ENCODE measurements at places on chromosomes 6 and 20.

GRCh38 chr20:828987-829386 is 4.5 kb upstream of the FAM110A start:
- no peak overlapping the region for H3K27ac ChIP-seq
- H3K36me3 ChIP-seq, result no peaks in the 10 kb centered on the region
- no peaks in the 10 kb centered on the region for H3K27me3 ChIP-seq
- H3K4me3 ChIP-seq, result no peak overlapping the region
- no peak for ATAC-seq
- no peaks in the 10 kb centered on the region for H3K4me1 ChIP-seq

- peak; percentile 91 for ATAC-seq
- peak overlapping the region; percentile 31 for H3K27ac ChIP-seq
- H3K4me3 ChIP-seq, result no peak overlapping the region
- H3K4me1 ChIP-seq, result no peaks in the 10 kb centered on the region
These were observed 49.9 kb upstream of the TMEM30A start for GRCh38 chr6:75334266-75335040.

DNA sequence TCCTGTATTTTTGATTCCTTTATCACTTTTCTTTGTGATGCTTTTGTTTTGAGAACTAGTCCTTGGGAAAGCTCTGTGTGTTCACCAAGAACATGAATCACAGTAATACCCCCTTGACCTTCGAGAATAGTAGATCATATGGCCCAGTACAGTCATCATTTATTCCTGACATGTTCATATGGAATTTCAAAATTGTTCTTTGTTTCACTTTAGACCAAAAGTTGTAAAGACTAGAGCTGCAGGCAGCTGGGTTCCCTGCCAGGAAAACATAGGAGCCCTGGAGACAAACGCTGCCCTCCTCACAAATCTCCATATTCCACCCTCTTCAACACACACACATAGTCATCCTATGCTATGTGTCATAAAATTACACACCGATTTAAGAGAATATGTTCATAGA is 621.2 kb upstream of the EYS start:
- H3K27me3 ChIP-seq, result no peaks in the 10 kb centered on the region
- no peak overlapping the region for H3K27ac ChIP-seq
- no peaks in the 10 kb centered on the region for H3K4me1 ChIP-seq

- H3K27me3 ChIP-seq, result no peaks in the 10 kb centered on the region
- no peaks in the 10 kb centered on the region for H3K36me3 ChIP-seq
- ATAC-seq, result no peak
- no peaks in the 10 kb centered on the region for H3K4me1 ChIP-seq
These were observed 60.3 kb upstream of the DEK start for GRCh38 chr6:18324706-18325042.

GRCh38 chr20:380763-381580 is 412 bp downstream of the TRIB3 start:
- H3K27me3 ChIP-seq, result peaks cover 31% of the 10 kb centered on the region
- H3K4me3 ChIP-seq, result peak overlapping the region; percentile 27
- no peaks in the 10 kb centered on the region for H3K4me1 ChIP-seq
- no peaks in the 10 kb centered on the region for H3K36me3 ChIP-seq

DNA sequence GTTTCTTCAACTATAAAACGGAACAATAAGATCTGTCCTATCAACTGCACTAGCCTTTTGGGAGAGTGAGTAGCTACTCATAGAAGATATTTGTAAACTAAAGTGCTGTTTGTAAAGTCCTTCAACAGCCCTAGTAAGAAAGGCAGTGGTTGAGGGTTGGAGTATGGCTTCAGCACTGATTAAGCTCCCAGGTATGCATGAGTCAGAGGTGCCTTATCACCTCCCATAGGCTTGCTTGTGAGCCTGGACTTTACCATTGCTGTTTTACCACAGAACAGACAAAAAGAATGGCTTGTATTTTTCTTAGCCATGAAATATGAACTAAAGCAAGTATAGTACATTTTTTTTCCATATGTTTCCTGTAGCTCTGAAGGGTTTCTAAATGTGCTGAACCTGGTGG is 44.1 kb downstream of the SAMD3 start:
- no peak overlapping the region for H3K27ac ChIP-seq
- ATAC-seq, result no peak
- H3K4me1 ChIP-seq, result no peaks in the 10 kb centered on the region
- H3K36me3 ChIP-seq, result no peaks in the 10 kb centered on the region

DNA sequence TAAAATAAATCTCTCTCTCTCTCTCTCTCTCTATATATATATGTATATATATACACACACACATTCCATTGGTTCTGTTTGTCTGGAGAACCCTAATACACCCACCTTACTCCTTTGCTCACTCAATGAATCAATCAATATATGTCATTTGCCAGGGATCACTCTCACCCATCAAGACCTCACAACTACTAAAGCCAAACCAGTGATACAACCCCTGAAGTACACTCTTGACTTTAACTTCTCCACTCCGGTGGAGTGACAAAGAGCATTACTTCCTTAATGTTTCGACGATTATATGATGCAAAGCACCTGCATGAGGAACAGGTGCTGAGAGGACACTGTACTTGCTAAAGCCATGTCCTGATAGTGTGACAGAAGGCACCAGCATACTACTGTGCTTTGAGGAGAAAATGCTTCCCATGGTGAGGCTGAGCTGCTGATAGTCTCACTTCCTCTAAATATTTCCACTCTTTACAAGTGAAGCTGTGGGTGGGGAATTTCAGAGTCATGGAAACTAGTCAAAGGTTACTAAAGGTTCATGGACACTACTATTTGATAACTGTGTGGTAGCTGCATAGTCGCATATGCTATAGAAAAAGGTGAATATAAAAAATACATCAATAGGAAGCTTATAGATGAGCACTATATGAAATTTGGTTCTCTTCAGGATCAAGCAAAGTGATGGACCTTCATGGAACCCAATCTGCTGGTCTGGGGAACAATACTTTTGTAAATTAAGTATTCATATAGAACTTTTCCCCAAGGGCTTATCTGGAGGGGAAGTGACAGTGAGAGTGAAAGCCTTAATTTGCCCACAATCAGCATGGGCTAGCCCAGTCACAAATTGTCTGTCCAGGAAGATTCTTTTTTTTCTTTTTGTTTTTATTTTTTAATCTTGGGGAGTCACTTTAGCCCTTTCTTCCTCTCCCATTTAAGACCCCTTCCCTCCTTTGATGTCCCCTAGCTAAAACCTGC is 141.9 kb upstream of the NEDD9 start:
- ATAC-seq, result peak; percentile 32
- no peaks in the 10 kb centered on the region for H3K27me3 ChIP-seq
- no peaks in the 10 kb centered on the region for H3K36me3 ChIP-seq
- H3K4me1 ChIP-seq, result no peaks in the 10 kb centered on the region
- H3K4me3 ChIP-seq, result no peak overlapping the region
- H3K27ac ChIP-seq, result no peak overlapping the region

GRCh38 chr6:106077170-106077569 is 9.0 kb upstream of the PRDM1 start:
- H3K4me1 ChIP-seq, result no peaks in the 10 kb centered on the region
- H3K4me3 ChIP-seq, result no peak overlapping the region
- no peak overlapping the region for H3K27ac ChIP-seq
- H3K36me3 ChIP-seq, result no peaks in the 10 kb centered on the region
- ATAC-seq, result no peak

GRCh38 chr6:141981190-141981589 is 151.5 kb upstream of the GJE1 start:
- no peaks in the 10 kb centered on the region for H3K27me3 ChIP-seq
- ATAC-seq, result no peak
- H3K4me3 ChIP-seq, result no peak overlapping the region

DNA sequence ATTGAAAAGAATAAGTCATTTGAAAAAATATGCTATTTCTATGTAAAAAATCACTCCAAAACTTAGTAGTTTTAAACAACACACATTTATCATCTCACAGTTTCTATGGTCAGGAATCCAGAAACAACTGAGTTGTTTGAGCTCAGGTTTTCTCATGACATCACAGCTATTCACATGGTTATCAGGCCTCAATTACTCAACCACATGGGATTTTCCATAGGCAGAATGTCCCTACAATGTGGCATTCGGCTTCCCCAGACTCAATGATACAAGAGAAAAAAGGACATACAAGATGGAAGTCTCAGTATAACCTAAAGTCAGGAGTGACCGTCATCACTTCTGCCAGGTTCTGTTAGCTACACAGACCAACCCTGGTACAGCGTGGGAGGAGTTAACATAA is 3.4 kb upstream of the SLC35D3 start:
- ATAC-seq, result no peak
- H3K27ac ChIP-seq, result no peak overlapping the region
- H3K36me3 ChIP-seq, result no peaks in the 10 kb centered on the region
- H3K4me1 ChIP-seq, result peaks cover 34% of the 10 kb centered on the region

DNA sequence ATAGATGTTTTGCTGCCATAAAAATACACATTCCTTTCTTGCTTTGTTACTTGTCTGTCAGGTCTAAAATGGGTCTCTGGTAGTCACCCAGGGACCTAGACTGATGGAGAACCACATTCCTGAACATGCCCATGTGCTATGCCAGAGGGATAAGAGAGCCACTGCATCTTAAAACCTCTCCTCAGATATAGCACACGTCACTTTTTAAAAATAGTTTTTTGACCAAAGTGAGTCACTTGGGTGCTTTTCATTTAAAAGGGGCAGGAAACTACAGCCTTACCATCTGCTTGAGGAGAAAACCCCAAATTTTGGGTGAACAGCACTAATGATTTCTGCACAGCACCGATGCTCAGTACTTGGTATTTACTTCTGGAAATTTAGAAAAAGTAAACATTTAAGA is 197.8 kb downstream of the OGFRL1 start:
- no peaks in the 10 kb centered on the region for H3K36me3 ChIP-seq
- no peak overlapping the region for H3K27ac ChIP-seq
- no peak overlapping the region for H3K4me3 ChIP-seq
- peaks cover 9% of the 10 kb centered on the region for H3K4me1 ChIP-seq
- no peaks in the 10 kb centered on the region for H3K27me3 ChIP-seq

GRCh38 chr6:167932468-167933276 is 64.8 kb upstream of the KIF25 start:
- no peak for ATAC-seq
- H3K4me3 ChIP-seq, result no peak overlapping the region
- no peak overlapping the region for H3K27ac ChIP-seq
- H3K27me3 ChIP-seq, result no peaks in the 10 kb centered on the region
- no peaks in the 10 kb centered on the region for H3K4me1 ChIP-seq

GRCh38 chr6:50539447-50539846 is 173.9 kb upstream of the TFAP2D start:
- no peaks in the 10 kb centered on the region for H3K36me3 ChIP-seq
- H3K27me3 ChIP-seq, result no peaks in the 10 kb centered on the region
- no peak for ATAC-seq
- H3K27ac ChIP-seq, result no peak overlapping the region
- no peaks in the 10 kb centered on the region for H3K4me1 ChIP-seq

DNA sequence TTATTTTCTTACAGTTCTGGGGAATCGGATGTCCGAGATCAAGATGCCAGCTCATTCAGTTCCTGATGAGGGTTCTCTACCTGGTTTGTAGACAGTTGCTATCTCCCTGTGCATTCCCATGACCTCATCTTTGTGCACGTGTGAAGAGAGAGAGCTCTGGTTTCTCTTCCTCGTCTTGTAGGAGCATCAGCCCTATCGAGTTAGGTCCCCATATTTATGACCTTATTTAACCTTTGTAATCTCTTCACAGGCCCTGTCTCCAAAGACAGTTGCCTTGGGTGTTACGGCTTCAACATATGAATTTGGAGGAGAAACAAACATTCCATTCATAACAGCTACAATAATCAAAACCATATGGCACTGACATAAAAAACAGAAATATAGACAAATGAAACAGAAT is 455.3 kb downstream of the HACE1 start:
- no peaks in the 10 kb centered on the region for H3K36me3 ChIP-seq
- H3K4me1 ChIP-seq, result no peaks in the 10 kb centered on the region
- H3K27me3 ChIP-seq, result no peaks in the 10 kb centered on the region

- no peaks in the 10 kb centered on the region for H3K27me3 ChIP-seq
- no peak overlapping the region for H3K27ac ChIP-seq
- no peaks in the 10 kb centered on the region for H3K36me3 ChIP-seq
- H3K4me3 ChIP-seq, result no peak overlapping the region
These were observed 155.3 kb upstream of the EYA4 start for GRCh38 chr6:133085896-133086295.

GRCh38 chr6:78909391-78909790 is 42.0 kb downstream of the IRAK1BP1 start:
- ATAC-seq, result peak; percentile 34
- no peak overlapping the region for H3K27ac ChIP-seq
- peaks cover 14% of the 10 kb centered on the region for H3K4me1 ChIP-seq
- H3K27me3 ChIP-seq, result no peaks in the 10 kb centered on the region
- peaks cover under 1% of the 10 kb centered on the region for H3K36me3 ChIP-seq
- H3K4me3 ChIP-seq, result no peak overlapping the region

GRCh38 chr6:137849981-137850714 is 16.9 kb upstream of the TNFAIP3 start:
- peak overlapping the region; percentile 42 for H3K27ac ChIP-seq
- no peak overlapping the region for H3K4me3 ChIP-seq
- H3K4me1 ChIP-seq, result peaks cover 27% of the 10 kb centered on the region
- H3K36me3 ChIP-seq, result no peaks in the 10 kb centered on the region
- no peak for ATAC-seq
- no peaks in the 10 kb centered on the region for H3K27me3 ChIP-seq

DNA sequence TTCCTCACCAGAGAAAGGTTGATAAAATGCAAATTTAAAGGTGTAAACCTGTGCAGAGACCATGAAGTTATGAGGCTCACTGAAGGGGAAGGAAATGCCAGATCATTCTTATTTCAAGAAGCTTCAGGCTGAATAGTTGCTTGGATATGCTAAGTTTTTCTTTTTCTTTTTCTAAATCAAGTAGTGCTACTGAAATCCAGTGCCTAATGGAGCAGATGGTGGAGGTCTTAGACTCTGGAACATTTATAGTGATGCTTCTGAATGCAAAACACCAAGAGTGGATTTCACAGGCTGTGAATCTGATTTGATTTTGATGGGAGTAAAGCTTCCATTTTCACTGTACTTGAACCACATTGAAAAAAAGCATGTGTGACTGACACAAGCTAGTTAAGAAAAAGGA is 151.2 kb upstream of the BEND3 start:
- no peak overlapping the region for H3K27ac ChIP-seq
- no peaks in the 10 kb centered on the region for H3K36me3 ChIP-seq

DNA sequence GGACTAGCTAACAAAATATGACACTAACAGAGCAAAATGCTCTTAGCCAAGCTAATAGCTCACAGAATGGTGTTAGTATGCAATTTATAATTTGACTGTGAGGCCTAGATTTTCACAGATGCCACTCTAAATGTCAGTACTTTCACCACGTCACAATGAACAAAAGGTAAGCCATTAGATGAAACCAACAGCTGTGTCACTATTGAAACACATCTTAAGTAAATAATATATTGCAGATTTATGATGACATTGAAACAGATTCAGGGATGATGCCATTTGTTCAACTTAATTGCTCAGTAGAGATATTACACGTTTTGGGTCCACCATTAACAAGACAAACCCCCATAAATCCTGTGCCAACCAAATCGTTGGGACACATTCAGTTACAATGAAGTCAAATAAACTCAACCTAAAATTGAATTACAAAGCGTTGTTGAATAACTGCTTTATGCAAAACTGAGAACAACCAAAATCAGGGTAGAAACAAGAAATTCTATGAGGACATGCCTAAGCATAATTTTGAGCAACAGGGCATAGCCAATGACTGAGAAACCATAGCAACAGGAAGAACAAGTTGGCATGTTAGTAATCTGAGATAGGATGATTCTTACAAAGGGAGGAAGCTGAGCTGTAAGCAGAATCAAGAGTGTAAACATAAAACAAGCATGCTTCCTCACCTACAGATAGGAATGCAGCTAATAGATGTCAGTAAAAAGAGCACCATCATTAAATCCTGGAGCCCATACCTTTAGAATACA is 85.6 kb upstream of the KHDRBS2 start:
- H3K4me3 ChIP-seq, result no peak overlapping the region
- no peaks in the 10 kb centered on the region for H3K4me1 ChIP-seq
- H3K27me3 ChIP-seq, result no peaks in the 10 kb centered on the region
- no peaks in the 10 kb centered on the region for H3K36me3 ChIP-seq
